Astrocyte (in vitro differentiated cells and primary cell): ENCODE measurements at places on chromosomes 16 and 17.

DNA sequence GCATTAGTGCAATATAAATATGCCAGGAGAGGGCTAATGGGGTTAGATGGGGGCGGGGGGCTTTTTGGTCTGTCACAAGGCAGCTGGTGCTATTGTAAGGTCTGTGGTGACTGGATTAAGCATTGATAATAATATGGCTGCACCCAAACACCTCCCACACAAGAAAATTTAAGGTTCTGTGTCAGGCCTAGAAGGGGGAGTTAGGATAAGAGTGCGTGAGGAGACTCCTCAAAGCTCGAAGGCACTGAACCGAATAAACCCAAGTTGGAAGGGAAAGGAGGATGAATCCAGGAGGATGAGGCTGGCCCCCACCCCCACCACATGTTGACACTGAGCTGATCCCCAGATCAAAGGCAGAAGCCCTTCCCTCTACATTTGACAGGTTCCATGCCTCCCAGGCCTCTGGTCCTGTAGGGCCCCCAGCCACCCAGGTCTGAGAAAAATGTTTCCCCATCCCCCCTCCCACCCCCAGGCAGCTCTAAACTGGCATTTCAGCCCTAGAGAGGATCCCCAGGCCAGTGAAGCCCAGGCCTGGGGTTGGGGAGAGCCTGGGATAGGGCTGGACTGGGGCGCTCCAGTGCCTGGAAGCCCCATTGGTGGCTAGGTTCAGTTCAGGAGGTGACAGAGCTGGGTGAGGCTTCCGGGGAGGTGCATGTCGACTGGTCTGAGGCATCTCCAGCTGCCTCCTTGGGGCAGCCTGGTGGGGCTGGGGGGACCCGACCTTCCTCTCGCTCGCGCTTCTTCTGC is 1.7 kb downstream of the HOXB1 start:
- DNase-seq: no peak

GRCh38 chr16:30944352-30944751 is 4.5 kb upstream of the ORAI3 start:
- no peak for DNase-seq

- no peak for DNase-seq
Observed at GRCh38 chr17:17493986-17494466, 2.2 kb downstream of the RASD1 start.

DNA sequence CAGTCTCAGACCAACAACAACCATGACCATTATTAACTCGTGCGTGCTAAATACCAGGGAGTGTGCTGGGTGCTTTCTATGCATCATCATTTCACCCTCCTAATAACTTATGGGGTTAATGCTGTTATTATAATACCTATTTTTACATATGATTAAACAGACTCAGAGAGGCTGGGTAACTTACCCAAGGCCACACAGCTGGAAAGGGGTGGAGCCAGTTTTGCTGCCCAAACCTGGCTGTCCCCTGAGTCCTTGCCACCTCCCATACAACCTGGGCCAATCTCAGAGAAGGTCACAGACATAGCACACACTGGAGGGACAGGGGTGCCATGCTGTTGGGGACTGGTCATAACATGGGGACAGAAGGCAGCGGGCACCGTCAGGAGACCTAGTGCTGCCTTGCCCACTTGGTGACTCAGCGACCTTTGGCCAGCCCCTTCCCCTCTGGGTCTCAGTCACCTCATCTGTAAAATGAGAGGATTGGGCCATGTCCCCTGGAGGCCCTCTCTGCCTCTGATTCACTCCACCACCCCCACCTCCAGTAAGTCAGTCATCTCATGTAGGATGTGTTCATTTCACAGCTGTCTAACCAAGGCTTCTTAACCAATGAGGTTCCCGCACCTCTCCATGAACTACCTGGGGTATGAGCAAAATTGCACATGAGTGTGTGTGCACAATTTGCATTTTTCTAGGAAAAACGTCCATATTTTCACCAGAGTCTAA is 11.4 kb upstream of the FADS6 start:
- DNase-seq: no peak

- peak; percentile 96 for DNase-seq
Observed at GRCh38 chr17:27544350-27545131, 86.4 kb upstream of the LGALS9 start.

DNA sequence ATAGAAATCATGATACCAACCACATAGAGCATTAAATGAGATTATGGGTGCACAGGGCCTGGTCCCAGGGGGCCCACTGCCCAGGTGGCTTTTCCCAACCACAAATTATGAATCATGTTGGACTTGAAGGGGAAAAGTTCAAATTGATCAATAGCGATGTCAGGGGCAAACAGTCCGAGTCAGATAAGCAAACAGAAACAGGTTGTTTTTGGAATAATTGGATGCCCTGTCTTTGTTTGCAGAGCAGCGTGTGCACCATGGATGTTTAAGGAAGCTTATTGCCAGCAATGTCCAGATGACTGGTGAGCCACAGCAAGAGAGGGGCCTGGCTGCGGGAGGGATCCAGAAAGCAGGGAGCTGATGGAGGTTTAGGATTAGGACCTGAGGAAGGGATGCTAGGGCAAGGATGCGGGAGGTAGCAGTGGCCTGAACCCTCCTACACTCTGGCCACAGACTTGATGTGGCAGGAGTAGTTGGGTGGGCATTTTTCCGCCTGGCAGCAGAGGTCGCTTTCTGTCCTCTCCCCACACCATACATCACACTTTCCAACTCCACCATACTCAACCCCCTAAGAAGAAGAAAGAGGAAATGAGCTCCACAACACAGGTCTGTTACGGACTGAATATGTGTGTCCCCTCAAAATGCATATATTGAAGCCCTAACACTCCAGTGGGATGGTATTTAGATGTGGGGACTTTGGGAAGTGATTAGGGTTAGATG is 266.4 kb upstream of the RPL38 start:
- no peak for DNase-seq

DNA sequence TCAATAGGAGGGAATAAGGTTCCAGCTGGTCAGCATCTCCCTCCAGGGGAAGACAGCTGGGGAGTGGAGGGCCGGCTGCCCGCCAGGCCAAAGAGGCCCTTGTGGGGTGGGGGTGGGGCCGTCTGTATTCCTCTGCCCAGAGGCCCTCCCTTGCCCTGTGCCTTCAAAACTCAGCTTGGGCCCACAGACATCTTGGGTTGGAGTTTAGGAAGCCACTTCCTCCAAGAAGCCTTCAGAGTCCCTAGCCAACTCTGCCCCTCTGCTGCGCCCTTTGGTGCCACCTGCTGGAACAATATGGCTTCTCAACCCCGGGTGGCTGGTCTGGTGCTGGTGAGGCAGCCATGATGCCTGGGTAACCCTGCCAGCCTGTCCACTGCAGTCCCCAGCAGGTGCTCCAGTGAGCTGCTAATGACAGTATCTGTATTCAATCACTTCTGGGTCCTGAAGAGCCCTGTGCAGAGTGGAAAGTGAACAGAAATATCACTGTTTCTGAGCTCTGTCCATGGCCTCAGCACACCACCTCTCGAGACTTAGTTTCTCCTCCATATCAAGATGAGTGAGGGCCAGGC is 16.7 kb downstream of the HSD11B2 start:
- no peak for DNase-seq

GRCh38 chr17:63490858-63491400 is 14.1 kb downstream of the ACE start:
- no peak for DNase-seq

DNA sequence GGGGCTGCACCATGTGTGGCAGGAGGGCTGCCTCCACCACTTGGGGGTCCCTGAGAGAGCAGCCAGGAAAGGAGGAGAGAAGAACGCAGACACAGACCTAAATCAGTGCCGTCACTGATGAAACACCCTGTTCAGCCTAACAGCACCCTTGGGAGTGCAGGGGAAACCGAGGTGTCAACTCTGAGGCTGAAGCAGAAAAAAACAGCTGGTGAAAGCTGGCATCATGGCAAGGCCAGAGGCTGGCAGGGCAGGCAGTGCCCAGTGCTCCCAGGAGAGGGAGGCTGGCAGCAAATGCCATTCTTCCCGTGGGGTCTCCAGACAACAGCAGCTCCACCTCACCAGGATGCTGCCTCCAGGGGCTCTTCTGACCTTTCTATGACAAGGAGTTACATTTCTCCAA is 23.1 kb downstream of the SPHK1 start:
- DNase-seq: no peak

DNA sequence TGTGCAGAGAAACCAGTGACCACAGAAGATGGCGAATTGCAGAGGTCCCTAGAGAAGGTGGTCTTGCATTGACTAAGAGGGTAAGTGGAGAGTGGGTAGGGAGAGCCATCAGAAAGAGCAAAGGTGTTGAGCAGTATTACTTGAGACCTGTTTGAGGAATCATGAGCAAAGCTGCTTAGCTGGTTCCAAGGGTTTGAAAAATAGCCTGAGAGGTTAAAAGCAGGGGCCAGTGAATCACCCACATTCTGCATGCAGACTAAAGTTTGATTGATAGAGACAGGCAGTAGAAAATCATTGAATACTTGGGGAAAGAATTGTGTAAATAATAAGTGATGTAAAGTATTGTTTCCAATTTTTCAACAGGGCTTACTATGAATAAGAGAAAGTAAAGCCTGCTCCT is 34.0 kb upstream of the KCNJ16 start:
- no peak for DNase-seq

- DNase-seq: no peak
Observed at GRCh38 chr16:67013233-67013822, 15.6 kb upstream of the CBFB start.

DNA sequence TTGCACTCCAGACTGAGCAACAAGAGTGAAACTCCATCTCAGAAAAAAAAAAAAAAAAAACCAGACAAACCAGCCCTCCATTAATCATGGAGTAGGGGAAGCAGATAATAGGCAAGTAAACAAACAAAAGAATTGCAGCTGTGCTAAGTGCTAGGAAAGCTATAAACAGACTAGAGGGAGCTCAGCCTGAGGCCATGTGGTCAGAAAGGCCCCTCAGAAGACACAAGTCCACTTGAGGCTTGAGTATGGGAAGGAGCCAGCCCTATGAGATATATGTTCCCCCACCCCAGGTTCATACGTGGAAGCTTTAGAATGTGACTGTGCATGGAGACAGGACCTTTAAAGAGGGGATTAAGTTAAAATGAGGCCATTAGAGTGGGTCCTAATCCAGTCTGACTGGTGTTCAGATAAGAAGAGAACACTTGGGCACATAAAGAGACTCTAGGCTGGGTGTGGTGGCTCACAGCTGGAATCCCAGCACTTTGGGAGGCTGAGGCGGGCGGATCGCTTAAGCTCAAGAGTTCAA is 132.6 kb upstream of the NOL11 start:
- no peak for DNase-seq

- no peak for DNase-seq
Observed at GRCh38 chr17:57940653-57941329, 14.4 kb downstream of the CUEDC1 start.

DNA sequence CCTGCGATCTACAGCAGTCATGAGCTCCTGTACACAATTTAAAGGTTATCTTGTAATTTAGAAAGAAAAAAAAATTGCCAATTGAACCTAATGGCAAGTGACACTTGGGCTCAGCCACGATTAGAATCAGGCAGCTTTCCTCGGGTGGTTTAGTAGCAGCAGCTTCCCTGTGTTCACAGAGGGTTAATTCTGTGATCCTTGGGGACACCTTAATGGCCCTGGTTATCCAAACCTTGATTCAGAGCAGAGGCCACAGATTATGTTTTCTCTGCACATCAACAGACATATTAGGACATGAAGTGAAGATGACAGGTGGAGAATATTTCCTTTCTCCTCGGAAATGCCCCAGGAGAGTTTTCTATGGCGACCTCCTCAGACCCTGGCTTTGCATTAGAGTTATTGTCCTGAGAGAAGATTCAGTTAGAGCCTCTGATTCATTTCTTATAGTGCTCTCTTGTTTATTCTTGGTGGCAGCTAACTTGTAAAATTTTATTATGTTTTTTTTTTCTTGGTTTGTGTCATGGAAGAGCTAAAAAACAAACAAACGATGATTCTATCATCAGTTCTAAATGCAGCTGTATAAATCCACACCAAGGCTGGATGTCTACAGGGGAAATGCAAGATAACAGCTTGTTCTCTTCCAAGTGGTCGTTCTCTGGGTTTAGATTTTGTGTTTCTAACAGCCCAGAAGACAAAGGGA is 351.2 kb upstream of the DYNLRB2 start:
- no peak for DNase-seq

DNA sequence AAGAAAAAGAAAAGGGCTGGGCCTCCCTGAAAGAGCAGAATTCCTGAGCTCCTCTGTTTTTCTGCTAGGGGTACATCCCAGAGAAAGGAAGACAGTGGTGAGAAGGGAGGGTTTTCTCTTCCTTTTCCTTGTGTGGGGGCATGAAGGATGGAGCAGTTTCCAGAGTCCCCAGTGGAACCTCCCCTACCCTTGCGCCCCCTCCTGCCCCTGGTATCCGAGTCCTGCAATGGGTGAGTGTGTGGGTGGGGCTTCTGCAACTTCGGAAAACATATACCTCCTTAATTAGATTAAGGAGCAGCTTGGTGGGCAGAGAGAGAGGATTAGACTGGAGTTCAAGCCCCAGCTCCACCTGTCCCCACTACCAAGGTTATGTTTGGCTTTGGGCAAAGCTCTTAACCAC is 5.4 kb upstream of the GIP start:
- no peak for DNase-seq

GRCh38 chr17:19384723-19385391 is 2.1 kb downstream of the MFAP4 start:
- DNase-seq: peak; percentile 49

- DNase-seq: peak; percentile 52
Observed at GRCh38 chr17:64964796-64965195, 45.5 kb upstream of the LRRC37A3 start.

- DNase-seq: peak; percentile 42
Observed at GRCh38 chr17:47850692-47851573, at the start of gene SP6. Gene SP6 (minus strand): TSS chr17:47851163. CDS start chr17:47848429, 2,734 bp downstream.

GRCh38 chr17:82065193-82065637 is 389 bp downstream of the DUS1L start:
- DNase-seq: peak; percentile 12

GRCh38 chr17:75514299-75514918 is 928 bp downstream of the CASKIN2 start:
- no peak for DNase-seq

- DNase-seq: no peak
Observed at GRCh38 chr17:47882247-47882646, 13.8 kb upstream of the SP2 start.

- no peak for DNase-seq
Observed at GRCh38 chr16:2713523-2713922, 6.5 kb downstream of the PRSS27 start.

- DNase-seq: no peak
Observed at GRCh38 chr16:2335286-2335895, 5.1 kb downstream of the ABCA3 start.

DNA sequence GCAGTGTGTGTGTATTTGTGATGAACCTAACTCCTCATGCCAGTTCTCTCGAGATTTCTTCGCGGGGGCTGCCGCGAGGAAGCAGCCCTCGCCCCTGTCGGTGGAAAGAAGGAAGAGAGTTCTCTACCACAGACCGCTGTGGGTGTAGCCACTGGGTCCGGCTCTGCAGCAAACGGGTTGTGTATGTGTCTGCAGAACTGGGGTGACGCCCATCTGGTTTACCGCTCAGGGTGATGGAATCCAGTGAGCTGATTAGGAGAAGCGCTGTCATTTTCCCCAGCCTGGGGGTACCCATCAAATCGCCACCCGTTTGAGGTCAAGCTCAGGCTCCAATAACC is 7.7 kb downstream of the CORO6 start:
- no peak for DNase-seq
